ENCODE measurements at places on chromosomes 2 and 18.
A peak's percentile ranks its signal among the peaks of the same experiment; 100 is the strongest.

DNA sequence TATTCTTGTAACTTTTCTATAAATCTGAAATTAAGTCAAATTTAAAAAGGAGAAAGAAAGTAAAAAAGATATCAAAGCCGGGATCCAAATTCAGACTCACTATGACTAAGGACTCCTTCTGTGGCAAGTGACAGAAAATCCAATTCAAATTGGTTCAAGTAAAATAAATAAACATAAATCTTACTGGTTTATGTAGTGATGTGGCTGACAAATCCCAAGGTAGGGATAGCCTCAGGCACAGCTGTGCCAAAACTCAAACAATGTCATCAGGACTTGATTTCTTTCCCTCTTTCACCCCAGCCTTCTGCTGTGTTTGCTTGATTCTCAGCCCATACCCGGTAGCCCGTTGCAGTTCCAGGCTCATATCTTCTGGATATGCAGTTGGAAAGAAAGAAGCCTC, 284.6 kb downstream of the SP3 start:
- no peak for DNase-seq

GRCh38 chr18:12007063-12007462, 25.8 kb downstream of the IMPA2 start:
- DNase-seq, result no peak

- no peak for DNase-seq
Observed at GRCh38 chr18:31508781-31509180, 10.8 kb downstream of the DSG2 start.

- DNase-seq, result no peak
Observed at GRCh38 chr2:219959471-219959870, 332.0 kb downstream of the SLC4A3 start.

DNA sequence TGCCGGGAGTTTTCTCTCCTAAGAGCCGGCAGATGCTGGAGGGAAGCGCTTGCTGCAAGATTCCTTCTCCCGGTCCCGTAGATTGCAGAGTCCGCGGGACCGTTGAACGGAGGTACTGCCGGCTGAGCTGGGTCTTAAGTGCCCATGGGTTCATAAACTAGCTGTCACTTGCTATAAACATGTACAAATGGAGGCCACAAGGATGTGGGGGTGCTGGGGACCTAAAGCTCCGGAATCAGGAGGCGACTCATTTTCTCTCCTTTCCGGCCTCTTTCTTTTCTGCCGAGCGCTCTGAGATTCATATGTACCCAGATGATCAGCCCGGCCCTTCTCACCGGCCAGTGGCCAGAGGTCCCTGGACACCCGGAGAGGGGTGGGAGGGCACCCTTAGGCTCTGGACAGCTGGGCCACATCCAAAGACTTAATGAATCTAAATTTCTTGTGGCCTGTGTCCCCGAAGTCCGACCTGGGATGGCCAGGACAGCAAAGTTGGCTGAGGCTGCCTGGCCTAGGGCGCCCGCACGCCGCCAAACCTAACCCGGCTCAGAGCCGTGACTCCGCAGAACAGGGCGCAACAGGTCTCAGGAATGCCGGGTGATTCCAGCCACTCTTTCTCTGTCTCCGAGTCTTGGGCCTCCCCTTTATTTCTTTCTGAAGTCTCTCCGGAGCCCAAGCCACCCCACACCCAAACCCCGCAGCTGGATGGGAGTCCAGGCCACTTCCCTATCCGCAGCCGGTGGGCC, 2.4 kb upstream of the PAX3 start:
- DNase-seq, result no peak

GRCh38 chr2:141555876-141556470, 574.8 kb downstream of the LRP1B start:
- DNase-seq, result no peak

- DNase-seq, result no peak
Observed at GRCh38 chr2:100408104-100408503, 9.4 kb downstream of the CHST10 start.

DNA sequence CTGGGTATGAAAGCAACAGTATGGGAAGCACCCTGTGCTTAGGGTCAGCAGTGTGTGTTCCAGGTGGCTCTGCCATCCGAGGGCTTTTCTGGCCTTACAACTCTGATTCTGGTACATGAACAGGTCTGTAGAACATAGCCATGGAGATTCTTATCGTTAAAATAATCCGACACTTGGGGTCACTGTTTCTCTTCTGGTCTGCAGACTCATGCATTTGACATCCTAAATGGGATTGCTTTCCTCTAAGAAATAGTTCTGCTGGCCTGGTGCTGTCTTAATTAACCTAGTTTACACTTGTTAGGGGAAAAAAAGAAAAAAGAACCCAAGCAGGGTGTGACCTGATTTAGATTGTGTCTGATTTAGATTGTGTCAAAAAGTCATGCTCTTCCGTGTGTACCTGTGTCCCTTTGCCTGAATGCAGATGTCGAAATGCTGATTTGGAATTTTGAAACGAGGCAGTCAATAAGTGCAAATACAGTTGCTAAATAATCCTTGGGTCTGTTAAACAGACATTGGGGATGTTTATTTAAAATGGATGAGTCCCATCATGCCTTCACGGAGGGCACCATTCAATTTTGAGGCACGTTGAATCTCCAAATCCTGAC, 59.6 kb downstream of the TRPM8 start:
- DNase-seq, result peak; percentile 17

GRCh38 chr2:61378281-61378680, 92.6 kb downstream of the USP34 start:
- DNase-seq, result no peak

DNA sequence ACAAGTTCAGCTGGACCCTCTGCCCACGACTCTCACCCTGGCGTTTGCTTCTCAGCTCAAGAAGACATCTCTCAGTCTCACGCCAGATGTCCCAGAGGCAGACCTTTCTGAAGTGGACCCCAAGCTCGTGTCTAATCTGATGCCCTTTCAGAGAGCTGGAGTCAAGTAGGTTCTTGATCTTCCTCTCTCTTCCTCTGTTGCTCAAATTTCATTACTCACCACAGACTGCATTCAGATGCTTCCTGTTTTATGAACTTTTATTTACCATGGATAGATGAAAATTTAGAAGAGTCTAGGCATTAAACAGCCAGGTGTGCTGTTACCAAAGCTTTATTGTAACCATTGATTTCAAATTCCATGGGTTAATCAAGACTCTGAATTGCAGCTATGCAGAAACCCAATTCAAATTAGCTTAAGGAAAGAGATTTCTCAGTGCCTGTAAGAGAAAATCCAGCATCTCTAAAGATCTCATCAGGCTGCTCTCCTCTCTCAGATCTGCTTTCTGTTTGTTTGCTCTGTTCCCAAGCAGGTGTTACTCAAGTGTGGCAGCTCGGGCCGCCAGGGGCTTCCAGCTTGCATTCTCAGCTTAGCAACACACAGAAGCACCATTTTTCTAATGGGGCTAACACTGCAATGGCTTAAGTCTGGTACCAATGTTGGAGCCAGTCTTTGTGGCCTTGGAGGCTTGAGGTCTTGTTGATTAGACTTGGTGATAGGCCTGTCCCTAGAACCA, 16.5 kb downstream of the SMARCAL1 start:
- no peak for DNase-seq

- DNase-seq, result no peak
Observed at GRCh38 chr2:154740361-154740760, 41.9 kb downstream of the KCNJ3 start.

- no peak for DNase-seq
Observed at GRCh38 chr18:75111760-75112159, 97.2 kb downstream of the PTGR3 start.

- no peak for DNase-seq
Observed at GRCh38 chr2:229543176-229543873, 171.0 kb downstream of the DNER start.

DNA sequence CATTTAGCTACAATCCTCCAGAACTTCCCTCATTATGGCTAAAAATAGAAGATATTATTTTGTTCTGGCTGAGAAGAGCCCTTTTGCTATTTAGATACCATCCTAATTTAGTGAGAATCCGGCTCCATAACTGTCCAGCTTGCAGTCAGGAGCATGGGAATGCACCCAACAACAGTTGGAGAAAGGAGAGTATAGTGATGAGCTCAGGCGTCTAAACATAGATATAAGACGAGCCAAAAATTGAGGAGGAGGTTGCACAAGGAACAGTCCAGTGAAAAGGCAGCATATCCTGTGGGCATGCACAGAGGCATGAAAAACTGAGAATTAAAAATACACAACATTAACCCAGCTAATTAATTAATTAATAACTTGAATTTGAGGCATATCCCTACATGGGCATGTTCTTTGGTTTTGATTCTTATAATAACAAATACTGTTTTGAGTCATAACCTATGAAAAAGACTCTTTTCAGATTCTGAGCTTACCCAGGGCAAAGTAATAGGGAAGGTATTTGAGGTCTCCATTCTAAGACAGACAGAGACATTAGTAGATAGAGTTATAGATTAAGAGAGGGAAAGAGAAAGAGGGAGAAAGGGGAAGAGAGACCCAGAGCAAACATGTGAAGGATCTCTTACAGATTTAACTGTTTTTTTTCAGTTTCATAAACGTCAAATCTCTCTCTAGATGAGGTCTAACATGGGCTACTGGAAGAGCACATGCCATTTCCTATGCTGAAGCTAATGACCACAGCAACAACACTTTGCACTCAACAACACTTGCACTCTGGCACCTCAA, 311.2 kb downstream of the OSR1 start:
- no peak for DNase-seq

DNA sequence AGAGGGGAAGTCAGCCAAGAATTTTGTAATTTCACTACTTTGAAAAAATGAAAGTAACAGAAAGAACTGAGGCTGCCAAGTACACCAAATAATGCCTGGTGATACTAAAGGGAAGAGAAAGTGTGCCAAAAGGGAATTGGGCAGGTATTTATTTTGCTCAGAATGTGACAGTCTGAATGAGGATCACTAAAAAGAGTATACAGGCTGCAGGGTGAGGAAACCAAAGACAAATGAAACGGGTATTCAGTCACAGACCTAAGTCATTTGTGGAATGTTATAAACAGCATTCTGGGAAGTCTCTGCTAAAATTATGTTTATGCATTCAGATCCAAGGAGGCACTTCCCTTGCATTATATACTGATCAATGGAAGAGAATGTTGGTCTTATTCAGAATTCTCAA, 418.6 kb upstream of the SLC39A10 start:
- no peak for DNase-seq

GRCh38 chr18:35344736-35345459, 678 bp upstream of the ZNF24 start:
- no peak for DNase-seq

DNA sequence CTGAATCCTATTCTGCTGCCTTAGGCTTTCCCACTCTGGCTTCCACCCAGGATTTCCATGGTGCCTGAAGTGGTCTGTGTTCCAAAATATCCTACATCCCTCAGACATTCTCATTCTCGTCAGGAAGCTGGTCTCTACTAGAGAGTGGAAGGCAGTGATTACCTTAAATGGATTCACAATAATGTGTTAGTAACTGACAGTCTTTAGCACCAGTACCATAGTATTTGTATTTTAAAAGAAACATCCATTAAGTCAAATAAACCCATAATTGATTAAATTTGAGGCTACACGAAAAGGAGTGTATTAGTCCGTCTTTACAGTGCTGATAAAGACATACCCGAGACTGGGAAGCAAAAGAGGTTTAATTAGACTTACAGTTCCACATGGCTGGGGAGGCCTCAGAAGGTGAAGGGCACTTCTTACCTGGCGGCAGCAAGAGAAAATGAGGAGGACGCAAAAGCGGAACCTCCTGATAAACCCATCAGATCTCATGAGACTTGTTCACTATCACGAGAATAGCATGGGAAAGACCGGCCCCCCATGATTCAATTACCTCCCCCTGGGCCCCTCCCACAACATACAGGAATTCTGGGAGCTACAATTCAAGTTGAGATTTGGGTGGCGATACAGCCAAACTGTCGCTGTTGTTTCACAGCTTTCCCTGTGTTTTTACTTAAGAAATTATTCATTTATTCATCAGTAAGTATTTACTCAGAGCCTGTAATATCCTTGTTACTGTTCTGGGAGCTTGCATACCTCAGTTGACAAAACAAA, 306.5 kb downstream of the STK39 start:
- no peak for DNase-seq

- no peak for DNase-seq
Observed at GRCh38 chr2:139992078-139992477, 1211.9 kb upstream of the NXPH2 start.

DNA sequence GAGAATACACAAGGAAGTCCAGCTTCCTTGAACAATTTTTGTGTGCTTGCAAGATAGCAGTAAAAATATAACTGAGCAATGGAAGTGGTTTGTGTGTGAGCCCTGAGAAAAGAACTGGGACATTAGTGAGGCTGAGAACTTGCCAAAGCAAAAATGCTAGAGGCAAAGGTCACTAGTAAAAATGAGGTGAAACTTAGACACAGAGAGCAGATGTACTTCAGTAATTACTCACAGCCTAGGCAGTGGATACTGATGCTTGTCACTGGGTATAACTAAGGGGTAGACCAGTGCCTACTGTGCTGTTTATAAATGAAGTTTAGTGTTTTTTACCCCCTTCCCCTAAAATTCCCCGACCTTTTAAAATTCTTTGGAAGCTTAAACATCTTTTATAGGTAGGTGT, 450.1 kb downstream of the LPIN1 start:
- DNase-seq, result no peak

- DNase-seq, result no peak
Observed at GRCh38 chr2:111156529-111156928, 35.8 kb downstream of the BCL2L11 start.

GRCh38 chr2:505941-506340, 171.3 kb downstream of the TMEM18 start:
- DNase-seq, result no peak

DNA sequence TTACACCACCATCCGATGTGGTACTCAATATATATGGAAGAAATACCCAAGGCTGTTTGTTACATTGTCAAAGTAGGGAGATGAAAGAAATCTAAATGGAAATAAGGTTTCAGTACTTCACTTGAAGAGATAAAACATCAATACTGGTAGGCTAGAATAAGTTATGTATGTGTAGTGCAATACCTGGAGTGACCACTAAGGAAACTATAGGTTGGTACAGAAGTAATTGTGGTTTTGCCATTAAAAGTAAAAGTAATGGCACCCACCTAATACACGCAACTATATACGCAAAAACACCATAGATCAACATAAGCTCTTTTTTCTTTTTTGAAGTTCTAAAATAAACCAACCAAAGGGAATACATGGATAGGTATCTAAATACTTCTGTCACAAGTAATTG, 143.2 kb upstream of the KYNU start:
- no peak for DNase-seq

DNA sequence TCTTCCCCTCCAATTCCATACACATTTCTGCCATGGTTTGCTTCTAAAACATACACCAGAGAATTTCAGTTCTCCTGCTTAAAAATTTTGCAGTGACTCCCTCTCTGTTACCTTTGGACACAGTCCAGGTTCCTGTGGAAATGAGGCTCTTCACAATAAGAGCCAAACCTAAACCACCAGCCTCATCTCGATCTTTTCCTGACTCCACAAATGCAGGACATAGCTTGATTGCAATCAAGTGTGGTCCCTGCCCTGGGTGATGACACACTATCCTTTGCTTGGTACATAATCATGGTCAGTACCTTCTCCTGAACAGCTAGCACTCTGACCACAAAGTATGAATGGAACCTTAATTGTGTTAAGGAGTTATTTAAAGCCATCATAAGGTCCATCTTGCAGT, 134.9 kb upstream of the CHAC2 start:
- peak; percentile 83 for DNase-seq

- no peak for DNase-seq
Observed at GRCh38 chr2:8138923-8139667, 542.8 kb upstream of the ID2 start.

Measured in AG04449 (cell line).